Body of pancreas (tissue), 4 donors: ENCODE measurements at places on chromosomes 5 and 9. TPM values are rescaled to one million over a fixed set of nuclear protein-coding genes. Genes with fewer than 3 reads are reported as not detected.

BRINP1 gene
- 1.0 TPM for total RNA-seq

MEIKIN gene
- not detected for total RNA-seq

CCDC180 gene
- total RNA-seq = 5.2 TPM

NR5A1 gene
- total RNA-seq = not detected

GMCL2 gene
- total RNA-seq = not detected

HTR1A gene
- not detected for total RNA-seq

CPEB4 gene
- 35.3 TPM for total RNA-seq

SLC36A2 gene
- not detected for total RNA-seq

GFI1B gene
- not detected for total RNA-seq

ANKRD18B gene
- total RNA-seq = 6.0 TPM

- DNase-seq = no peak
Observed at GRCh38 chr9:3721096-3721495, 195.3 kb upstream of the RFX3 start.

- no peak for DNase-seq
Observed at GRCh38 chr5:44160369-44160768, 228.9 kb downstream of the FGF10 start.

DNA sequence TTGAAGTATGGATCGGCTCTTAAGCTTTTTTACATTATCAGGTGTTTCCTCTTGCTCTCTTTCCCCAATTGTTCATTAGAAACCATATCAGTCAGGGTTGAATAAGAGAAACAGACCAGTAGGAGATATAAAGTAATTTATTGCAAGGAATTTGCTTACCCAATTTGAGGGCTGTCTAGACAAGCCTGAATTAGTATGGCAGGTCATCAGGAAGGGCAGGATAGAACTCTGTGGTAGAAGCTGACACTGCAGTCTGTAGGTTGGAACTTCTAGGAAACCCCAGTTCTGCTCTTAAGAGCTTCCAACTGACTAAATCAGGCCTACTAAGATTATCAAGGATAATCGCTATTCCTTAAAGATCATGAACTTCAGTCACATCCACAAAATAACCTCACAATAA, 24.3 kb downstream of the ISOC1 start:
- no peak for DNase-seq

DNA sequence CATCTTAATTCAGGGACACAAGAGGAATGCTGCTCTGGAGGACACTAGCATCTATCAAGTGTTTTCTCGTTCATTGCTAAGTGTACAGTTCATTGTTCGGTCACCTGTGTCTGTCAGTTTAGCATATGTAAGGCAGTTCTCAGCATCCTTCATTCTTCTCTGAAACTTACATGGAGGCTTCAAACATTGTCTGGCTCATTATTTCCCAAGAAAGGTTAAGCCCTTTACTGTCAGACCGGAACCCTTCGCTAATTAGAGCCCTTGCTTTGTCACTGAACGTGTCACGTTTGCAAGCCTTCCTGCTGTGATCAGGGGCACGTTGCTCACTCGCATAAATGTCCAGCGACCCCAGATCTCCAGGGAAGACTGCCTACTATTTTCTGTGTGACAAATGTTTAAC, 62.3 kb upstream of the RIOK2 start:
- no peak for DNase-seq

GRCh38 chr5:6069496-6070185, 308.7 kb downstream of the MED10 start:
- no peak for DNase-seq

DNA sequence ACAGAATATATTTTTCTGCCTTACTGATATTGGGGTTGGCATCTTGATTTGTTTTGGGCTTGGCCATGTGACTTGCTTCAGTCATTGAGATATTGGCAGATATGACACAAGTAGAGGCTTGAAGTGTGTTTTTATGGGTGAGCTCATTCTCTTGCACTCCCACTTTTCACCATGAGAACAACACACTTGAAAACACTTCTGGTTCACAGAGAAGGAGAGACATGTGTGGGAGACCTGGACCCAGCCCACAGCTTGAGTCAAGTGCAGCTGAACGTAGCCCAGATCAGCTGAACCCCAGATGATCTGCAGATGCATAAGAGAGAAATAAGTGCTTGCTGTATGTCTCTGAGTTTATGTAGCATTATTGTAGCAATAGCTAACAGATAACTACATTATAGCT, 155.4 kb downstream of the SEMA6A start:
- DNase-seq = no peak

- DNase-seq = no peak
Observed at GRCh38 chr5:170397059-170397458, 7.9 kb upstream of the KCNMB1 start.

- DNase-seq = no peak
Observed at GRCh38 chr5:518721-519120, 5.5 kb downstream of the SLC9A3 start.

GRCh38 chr5:168132241-168132641, 159.2 kb upstream of the WWC1 start:
- no peak for DNase-seq

GRCh38 chr9:91897201-91897600, 52.8 kb downstream of the ROR2 start:
- DNase-seq = no peak

DNA sequence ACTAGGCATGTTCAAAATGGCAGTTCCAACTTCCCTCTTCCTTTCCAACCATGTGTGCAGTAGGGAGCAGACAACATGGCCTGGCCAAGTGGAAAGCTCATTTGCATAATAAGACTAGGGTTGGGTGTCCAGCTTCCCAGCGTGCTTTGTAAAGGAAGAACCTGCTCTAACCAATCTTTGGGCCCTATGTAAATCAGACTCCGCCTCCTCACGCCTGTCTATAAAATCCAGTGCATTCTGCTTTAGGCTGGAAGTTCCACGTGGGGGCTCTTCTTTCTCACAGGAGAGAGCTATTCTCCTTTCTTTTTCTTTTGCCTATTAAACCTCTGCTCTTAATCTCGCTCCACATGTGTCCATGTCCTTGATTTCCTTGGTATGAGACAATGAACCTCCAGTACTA, 83.4 kb downstream of the GCNT1 start:
- no peak for DNase-seq

DNA sequence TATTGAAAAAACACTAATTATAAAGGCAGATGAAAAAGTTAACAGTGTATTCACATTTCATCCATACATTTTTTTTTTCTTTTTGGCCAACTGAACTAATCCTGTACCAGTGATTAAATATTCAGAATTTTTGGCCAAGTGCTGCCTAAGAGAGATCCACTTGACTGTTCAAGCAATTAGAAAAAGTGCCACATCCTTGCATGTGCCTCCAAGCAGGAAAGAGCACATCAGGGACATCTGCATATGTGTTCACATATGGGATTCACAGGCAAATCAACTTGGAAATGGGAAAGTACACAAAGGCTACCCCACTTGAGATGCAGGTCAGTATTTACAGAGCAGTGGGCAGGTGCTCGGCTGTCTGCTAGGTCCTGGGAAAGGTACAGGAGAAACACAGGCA, 163.3 kb upstream of the LHFPL2 start:
- DNase-seq = no peak

- no peak for DNase-seq
Observed at GRCh38 chr5:54207566-54207965, 102.8 kb downstream of the ARL15 start.

- DNase-seq = no peak
Observed at GRCh38 chr5:77259476-77259875, 49.0 kb downstream of the PDE8B start.

- DNase-seq = peak; percentile 51
Observed at GRCh38 chr9:93183663-93184431, at the start of gene WNK2. Gene WNK2 (plus strand): TSS chr9:93184139. CDS start chr9:93184930, 791 bp downstream.

GRCh38 chr5:10583663-10584572, 20.0 kb downstream of the ANKRD33B start:
- DNase-seq = no peak

DNA sequence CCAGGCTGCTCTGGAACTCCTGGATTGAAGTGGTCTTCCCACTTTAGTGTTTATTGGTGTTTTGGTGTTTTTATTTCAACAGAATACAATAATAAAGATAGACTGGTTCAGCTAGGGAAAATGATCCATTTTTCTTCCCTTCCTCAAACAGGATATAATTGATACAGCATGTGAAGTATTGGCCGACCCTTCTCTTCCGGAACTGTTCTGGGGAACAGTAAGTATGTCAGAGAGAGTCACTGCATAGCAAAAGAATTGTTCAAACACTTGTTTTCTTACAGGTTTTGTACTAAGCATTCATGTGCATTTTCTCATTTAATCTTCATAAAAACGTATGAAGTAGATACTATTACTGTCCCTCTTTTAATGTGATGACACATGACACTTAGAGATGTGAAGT, 31.6 kb downstream of the NUP188 start:
- DNase-seq = no peak

DNA sequence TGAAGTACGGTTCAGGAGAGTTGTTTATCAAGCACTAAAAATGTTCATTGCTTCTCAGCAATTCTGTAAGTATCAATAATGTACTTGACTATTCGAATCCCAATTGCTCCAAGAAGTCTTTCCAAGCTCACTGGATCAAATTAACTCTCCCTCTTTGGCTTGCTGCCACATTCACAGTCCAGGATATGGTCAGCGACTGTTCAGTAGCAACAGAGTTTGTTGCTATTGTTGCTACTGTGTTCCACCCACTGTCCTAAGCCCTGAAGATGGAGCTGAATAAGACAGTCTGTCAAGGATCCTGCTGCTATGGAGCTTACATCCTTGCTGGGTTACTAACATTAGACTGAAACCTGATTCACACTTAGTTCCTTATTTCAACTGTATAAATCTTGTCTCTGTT, 110.8 kb downstream of the FGF10 start:
- no peak for DNase-seq

DNA sequence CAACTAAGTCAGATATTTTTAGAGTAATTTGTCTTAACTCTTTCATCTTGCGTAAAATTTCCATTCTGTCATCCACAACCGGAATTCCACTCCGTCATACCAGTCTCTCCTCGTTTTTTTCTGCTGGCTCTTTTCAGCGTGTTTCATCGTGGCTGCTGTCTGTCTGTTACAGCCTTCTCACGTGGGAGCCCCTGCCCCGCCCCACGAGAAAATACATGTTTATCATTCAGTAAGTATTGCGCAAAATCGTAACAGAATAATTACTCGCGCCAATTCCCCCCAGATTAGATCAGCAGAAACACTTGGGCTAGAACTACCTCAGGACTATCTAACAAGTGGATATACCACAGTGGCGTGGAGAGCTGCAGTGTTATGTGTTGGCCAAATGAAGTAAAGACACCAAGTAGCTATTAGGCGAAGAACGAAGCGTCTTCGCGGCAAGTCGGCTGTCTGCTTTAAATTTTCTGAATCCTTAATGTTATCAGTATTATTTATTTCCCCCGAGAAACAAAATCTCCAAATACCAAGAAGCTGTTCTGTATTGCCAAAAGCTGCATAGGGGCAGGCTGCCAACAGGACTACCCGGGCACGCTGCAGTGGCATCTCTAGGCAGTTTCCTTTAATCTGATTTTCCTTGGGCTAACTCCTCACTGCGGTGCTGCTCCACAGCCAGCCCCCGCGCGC, 566 bp upstream of the FOCAD start:
- DNase-seq = peak; percentile 46

GRCh38 chr9:137524981-137525317, 25.3 kb downstream of the PNPLA7 start:
- no peak for DNase-seq

GRCh38 chr5:165504674-165505073, 1999.3 kb downstream of the MAT2B start:
- DNase-seq = no peak

DNA sequence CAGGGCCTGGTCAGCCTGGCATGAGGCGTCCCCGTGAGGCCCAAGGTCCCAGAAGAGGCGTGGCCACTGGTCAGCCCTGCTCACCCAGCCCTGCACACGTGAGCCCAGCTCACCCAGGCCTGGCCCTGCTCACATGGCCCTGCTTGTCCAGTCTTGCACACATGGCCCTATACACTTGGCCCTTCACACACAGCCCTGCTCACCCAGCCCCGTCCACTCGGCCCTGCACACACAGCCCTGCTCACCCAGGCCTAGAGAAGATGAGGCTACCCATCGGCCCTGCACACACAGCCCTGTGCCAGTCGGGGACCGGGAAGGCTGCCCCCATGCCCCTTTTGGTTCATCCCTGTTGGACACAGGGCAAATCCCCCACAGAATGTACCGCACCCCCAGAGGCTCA, 28.4 kb downstream of the ZDHHC11B start:
- DNase-seq = peak; percentile 10

DNA sequence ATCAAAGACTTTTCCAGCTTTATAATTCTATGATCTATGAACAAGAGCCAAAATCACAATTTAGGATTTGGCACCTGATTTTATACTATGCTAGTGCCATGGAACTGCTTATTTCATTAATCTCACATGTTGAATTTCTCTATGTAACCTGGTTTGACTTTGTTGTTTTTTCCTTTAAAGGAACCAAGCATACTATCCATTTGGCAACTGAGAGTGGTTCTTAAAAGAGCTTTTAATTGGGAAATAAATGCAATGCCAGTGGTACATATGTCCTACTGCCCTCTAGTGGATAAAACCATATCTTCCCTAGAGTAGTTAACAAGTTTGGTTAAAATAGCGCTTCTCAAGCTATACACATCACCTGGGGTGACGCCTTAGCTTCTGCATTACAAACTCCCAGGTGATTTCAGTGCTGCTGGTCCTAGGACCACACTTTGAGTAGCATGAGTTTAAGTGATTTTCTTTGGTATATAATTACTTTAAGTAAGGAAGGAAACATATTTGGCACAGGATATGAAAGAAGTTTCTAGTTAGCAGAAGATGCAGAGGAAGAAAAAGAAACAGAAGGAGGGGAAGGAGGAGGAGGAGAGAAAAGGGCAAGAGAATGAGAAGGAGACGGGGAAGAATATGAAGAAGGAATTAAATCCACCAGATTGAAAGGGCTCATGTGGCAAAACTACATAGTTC, 56.8 kb downstream of the FGF10 start:
- DNase-seq = no peak

DNA sequence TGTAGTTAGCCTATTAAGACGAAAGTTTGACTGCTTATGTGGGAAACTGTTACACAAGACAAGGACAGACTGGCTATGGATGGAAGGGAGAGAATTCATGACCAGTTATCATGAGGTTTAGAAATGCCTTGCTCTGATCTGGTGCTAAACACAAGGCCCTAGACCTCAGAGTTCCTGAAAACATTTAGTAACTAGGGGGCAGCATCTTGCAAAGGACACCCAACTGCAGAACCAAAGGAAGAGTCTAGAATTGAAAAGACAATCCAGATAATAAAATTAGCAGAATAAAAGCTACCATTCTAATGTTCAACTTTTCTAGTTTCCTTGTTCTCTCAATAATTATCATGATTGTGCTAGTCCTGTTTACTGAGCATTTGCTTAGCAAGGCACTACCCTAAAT, 130.5 kb upstream of the GPR151 start:
- no peak for DNase-seq

GRCh38 chr5:100550531-100551051, 15.4 kb downstream of the FAM174A start:
- DNase-seq = no peak

GRCh38 chr5:150141544-150142184, 14.0 kb downstream of the PDGFRB start:
- DNase-seq = no peak

DNA sequence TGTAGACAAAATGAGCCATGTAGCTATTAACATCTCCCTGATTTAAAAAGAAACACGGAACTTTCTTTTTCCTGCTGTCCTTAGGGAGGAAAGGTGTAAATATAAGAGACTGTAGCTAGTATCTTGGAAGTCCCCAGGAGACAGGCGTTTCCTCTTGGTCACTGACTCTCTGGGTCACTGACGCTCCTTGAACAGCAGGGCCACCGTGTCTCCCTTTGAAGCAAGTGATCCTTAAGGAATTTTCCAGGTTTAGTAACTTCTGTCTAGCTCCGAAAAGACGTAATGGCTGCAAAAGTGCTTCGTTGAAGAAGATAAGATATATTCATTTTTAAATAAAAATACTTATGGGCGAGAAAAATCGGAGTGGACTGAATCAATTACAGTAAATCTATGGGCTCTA, 745 bp upstream of the CLTA start:
- peak; percentile 16 for DNase-seq
